ENCODE measurements at places on chromosomes 4 and X. TPM values are rescaled to one million over a fixed set of nuclear protein-coding genes. Genes with fewer than 3 reads are reported as not detected.

The SMIM9 gene
- not detected for total RNA-seq

The L1CAM gene
- total RNA-seq: not detected

The AVPR2 gene
- total RNA-seq: not detected

The NAP1L3 gene
- 4.7 TPM for total RNA-seq

The SPOCK3 gene
- total RNA-seq: 0.34 TPM

The EREG gene
- 0.54 TPM for total RNA-seq

The WAS gene
- total RNA-seq: 1.1 TPM

The HDX gene
- 1.2 TPM for total RNA-seq

The FGB gene
- total RNA-seq: not detected

The HAND2 gene
- 15.3 TPM for total RNA-seq

The MAGED4 gene
- total RNA-seq: 52.6 TPM

The ARL9 gene
- 1.2 TPM for total RNA-seq

The SYN1 gene
- 1.7 TPM for total RNA-seq

The COL4A6 gene
- 0.54 TPM for total RNA-seq

The BTC gene
- not detected for total RNA-seq

The FHIP1A gene
- total RNA-seq: not detected

The SPANXN3 gene
- not detected for total RNA-seq

The TMEM255A gene
- not detected for total RNA-seq

The FUNDC2 gene
- 119 TPM for total RNA-seq

The MID2 gene
- total RNA-seq: 15.0 TPM

The STBD1 gene
- total RNA-seq: 2.4 TPM

The FRAS1 gene
- 2.7 TPM for total RNA-seq

The ZNF157 gene
- total RNA-seq: not detected

The HELT gene
- total RNA-seq: not detected

The ASIC5 gene
- not detected for total RNA-seq

The OTC gene
- total RNA-seq: not detected

The RPS6KA6 gene
- total RNA-seq: 5.8 TPM

The FGF13 gene
- total RNA-seq: not detected

The HSFX3 gene
- total RNA-seq: not detected

The LEF1 gene
- 0.19 TPM for total RNA-seq

The RNF128 gene
- total RNA-seq: not detected

The CRMP1 gene
- 0.06 TPM for total RNA-seq

The TMEM150C gene
- 4.2 TPM for total RNA-seq

The ADH7 gene
- total RNA-seq: not detected

The UGT8 gene
- total RNA-seq: not detected

The BGN gene
- 356 TPM for total RNA-seq

The SPACA5 gene
- not detected for total RNA-seq

The MAGEA1 gene
- not detected for total RNA-seq

The CTAG1A gene
- total RNA-seq: not detected

The CCDC110 gene
- 0.98 TPM for total RNA-seq

The PROM1 gene
- not detected for total RNA-seq

The ZXDA gene
- total RNA-seq: 6.2 TPM

The ARAP2 gene
- 1.1 TPM for total RNA-seq

The BEX4 gene
- 17.5 TPM for total RNA-seq

The AADAT gene
- 4.6 TPM for total RNA-seq

The ERAS gene
- total RNA-seq: not detected

The GUCY1A1 gene
- 8.5 TPM for total RNA-seq

The CLDN34 gene
- not detected for total RNA-seq

The SMIM31 gene
- total RNA-seq: not detected

The CSAG1 gene
- total RNA-seq: not detected

The RAB33B gene
- total RNA-seq: 8.6 TPM

The CLOCK gene
- total RNA-seq: 11.7 TPM

The P2RY10 gene
- not detected for total RNA-seq

The PLP1 gene
- 4.9 TPM for total RNA-seq

The SLITRK4 gene
- total RNA-seq: 2.2 TPM

The GPRASP1 gene
- total RNA-seq: 1.7 TPM

Data from cardiac ventricle fibroblast (primary cell).